ENCODE measurements at places on chromosomes 12 and 14.

DNA sequence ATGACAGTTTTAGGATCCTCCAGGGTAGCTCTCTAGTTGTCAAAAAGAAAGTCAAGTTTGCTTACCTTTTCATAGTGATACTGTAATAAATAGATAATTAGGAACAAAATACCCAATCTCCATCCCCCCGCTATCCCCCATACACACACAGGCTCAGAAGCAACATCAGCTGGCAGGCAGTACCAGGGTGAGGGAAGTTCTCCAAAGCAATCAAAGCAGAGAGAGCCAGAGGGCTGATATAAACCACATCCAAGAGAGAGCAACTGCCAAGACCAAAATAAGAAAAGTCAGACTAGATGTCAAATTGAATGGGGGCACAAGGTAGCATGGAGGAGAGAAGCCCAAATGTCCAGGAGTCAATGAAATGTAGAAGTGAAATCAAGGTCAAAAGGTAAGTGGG is 80.2 kb upstream of the PTPRR start:
- DNase-seq = no peak

DNA sequence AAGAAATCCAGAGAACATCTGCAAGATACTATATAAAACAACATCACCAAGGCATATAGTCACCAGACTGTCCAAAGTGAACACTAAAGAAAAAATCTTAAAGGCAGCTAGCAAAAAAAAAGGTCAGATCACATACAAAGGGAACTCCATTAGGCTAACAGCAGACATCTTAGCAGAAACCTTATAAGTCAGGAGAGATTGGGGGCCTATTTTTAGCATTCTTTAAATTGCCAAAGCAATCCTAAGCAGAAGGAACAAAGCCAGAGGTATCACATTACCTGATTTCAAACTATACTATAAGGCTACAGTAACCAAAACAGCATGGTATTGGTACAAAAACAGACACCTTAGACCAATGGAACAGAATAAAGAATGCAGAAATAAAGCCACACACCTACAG is 92.5 kb downstream of the IPO8 start:
- no peak for DNase-seq

- no peak for DNase-seq
These were observed 197.8 kb upstream of the PRKD1 start for GRCh38 chr14:30125322-30125979.

GRCh38 chr12:128662101-128662500 is 161.7 kb downstream of the SLC15A4 start:
- no peak for DNase-seq

- DNase-seq = no peak
These were observed 117.7 kb upstream of the C14orf180 start for GRCh38 chr14:104461676-104462449.

- DNase-seq = no peak
These were observed 17.2 kb upstream of the ELK3 start for GRCh38 chr12:96177013-96177412.

GRCh38 chr12:124013073-124013472 is 40.1 kb downstream of the ZNF664 start:
- DNase-seq = no peak

- no peak for DNase-seq
These were observed 47.9 kb upstream of the PLEKHG6 start for GRCh38 chr12:6262623-6263022.

GRCh38 chr14:91872517-91873470 is 5.5 kb upstream of the TC2N start:
- DNase-seq = no peak

DNA sequence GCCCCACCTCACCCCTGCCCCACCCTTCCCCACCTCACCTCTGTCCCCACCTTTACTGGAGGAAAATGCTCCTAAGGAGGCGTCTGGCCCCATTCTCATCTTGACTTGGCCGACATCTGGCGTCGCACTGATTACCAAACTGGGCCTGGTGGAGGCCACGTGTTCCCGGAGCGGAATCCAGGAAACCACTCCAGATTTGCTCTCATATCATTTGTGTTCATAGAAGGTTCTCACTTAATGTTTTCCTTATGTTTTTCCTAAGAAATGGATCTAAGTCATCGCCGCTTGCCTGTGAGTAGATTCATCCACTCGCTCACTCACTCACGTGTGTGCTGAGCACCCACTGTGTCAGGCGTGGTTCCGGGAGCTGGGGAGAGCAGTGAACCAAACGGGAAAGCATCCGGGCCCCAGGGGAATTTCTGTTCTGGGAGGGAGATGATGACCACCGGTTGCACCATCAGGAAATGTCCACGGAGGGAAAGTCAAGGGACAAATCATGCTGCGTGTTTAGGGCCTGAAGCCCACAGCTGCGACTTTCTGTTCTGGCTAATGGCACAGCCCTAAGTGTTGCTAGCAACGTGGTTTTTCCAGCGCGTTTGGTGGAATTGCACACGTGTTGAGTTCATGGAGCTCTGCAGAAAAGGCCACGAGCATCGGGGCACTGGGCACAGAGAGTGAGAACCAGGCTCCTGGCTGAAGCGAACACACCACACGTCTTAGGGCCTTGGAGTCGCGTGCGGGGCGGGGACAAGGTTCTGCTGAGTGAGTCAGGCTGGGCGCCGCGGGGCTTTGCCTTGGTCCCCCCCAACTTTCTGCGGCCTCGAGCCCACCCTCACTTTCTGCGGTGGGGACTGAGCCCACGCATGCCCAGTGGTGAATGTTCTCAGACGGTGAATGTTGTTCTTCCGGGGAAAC is 57.7 kb downstream of the ADGRD1 start:
- DNase-seq = no peak

GRCh38 chr12:66693901-66694513 is 15.1 kb upstream of the GRIP1 start:
- DNase-seq = no peak

GRCh38 chr14:32383364-32384009 is 54.4 kb downstream of the AKAP6 start:
- no peak for DNase-seq

DNA sequence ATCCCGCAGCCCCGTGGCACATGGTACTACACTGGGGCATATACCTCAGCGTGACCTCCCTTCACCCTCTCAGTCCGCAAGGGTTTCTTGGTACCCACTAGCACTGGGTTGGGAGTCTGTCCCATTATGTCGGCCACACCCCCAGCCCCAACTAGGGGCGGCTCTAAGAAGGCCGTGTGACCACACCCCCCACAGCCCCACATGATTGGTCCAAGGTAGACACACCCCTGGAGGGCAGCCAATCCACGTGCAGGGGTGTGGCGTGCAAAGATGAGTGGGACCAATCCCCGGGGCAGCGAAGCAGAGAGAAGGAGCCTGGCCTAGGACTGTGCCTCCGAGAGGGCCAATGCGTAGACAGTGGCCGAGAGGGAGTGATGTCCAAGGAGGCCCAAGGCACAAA is 34.6 kb upstream of the BEGAIN start:
- DNase-seq = no peak

DNA sequence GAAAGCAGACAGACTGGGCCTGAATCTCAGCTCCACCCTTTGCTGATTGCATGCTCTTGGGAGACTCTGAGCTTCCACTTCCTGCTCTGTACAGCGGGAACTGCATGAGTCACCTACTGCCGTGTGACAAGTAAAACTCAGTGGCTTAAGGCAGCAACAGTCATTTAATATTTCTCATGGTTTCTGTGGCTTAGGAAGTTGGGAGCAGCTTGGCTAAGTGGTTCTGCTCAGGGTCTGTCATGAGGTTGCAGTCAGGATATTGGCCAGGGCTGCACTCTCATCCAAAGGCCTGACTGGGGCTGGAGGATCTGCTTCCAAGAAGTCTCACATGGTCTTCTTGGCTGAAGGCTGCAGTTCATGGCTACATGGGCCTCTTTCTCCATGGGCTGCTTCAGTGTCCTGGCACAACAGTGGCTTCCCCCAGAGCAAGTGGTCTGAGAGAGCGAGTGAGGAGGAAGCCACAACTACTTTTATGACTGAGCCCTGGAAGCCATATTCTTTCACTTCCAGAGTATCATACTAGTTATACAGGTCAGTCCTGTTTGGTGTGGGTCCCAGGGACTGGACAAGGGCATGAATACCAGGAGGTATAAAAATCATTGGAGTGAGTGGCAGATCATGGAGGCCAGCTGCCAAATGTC is 49.7 kb downstream of the FAM222A start:
- no peak for DNase-seq

GRCh38 chr14:24389226-24389848 is 9.5 kb upstream of the NYNRIN start:
- no peak for DNase-seq

DNA sequence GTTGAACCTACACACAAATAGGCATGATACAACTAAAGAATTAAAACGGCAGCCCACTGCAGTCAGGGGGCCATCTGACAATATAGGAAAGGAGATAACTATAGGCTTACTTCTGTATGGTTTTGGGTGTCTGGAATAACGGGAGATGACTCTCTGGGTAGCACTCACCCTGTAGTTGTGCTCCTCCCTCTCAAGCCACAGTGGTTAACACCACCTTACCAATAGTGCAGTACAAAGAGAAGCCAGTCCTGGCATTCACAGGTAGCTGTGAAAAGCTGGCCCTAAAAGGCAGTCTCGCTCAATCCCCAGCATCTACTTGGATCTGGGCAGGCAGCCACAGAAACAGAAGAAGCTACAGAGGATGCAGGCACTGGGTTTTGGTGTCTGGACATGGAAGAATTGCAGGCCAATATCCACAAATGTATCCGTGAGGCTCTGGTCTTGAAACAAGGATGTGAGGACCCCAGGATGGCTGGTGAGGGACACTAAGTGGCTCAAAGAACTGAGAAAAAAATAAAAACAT is 93.0 kb downstream of the DPF3 start:
- no peak for DNase-seq

GRCh38 chr14:85762526-85762925 is 232.6 kb downstream of the FLRT2 start:
- peak; percentile 40 for DNase-seq

- DNase-seq = no peak
These were observed 55.6 kb upstream of the OAS1 start for GRCh38 chr12:112851024-112851777.

- no peak for DNase-seq
These were observed 14.3 kb downstream of the EXOC3L4 start for GRCh38 chr14:103108749-103109207.

GRCh38 chr14:95815226-95815690 is 61.4 kb upstream of the TUNAR start:
- DNase-seq = no peak

DNA sequence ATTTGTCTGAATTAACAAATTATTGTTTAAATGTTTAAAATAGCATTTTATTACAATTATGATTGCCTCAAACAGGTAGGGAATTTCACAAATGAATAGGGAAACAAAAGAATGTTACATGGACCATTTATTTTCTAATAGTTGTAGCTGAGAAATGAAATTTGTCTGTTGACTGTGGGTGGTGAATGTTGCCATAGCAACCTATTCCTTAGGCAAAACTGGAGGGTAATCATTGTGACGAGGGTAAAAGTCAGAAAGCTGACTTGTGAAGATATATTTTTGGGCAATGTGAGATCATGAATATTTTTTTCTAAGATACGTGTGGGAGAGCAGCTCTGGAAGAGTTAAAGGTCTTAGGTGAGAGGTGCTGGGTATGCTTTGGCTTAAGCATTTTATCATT is 24.2 kb upstream of the CLEC14A start:
- DNase-seq = peak; percentile 91

DNA sequence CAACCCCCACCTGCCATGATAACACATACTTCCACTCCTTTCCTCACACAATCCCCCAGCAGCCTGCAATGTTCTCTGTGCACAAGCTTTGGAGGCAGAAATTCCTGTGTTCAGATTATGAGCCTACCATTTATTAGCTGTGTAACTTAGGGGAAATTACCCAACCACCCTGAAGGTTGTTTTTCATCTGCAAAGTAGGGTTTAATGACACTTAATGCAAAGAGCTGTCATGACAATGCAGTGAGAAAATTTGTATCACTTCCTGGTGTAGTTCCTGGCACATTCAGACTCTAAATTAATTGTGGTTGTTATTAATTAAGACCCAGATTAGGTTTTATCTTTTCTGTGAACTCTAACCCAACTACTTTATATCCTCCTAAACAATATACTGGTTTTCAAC is 122.4 kb upstream of the DYRK2 start:
- no peak for DNase-seq

GRCh38 chr14:55814064-55814463 is 234.1 kb downstream of the KTN1 start:
- no peak for DNase-seq

DNA sequence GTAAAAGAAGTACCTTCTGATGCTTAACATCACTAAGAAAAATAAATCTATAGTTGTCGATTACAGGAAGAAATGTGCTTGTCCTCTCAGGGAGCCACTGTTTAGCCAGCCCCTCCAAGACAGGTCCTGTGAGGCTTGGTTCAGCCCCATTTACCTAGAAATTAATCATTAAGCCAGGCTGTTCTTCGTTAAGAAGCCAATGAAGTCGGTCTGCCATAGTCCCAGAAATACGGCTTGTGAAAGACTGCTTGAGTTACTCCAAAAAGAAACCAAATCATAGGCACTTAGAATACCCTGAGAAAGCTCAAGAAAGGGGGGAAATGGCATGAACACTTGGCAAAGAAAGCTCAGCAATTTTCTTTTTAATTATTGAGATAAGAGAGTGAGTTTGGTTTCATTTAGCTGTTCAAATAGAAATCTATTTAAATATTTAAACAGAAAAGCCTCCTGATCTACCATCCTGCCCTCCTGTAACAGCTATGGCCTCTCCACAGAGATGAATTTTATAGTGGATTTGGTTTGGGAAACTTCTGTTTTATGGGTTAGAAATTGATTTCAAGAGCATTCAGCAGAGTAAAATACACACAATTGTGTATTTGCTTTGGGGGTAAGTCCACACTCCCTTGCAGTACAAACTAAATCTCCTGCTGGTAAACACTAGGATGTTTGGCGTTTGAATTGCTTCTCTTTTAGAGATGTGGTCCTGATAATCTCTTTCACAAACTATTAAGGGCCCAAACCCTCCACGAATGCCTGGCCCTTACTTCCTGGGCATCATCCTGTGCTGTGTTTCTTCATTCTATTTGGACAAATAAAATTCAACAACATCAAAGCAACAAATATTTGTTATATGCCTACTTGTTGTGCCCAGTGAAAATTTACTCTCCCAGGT is 234.4 kb downstream of the SEC23A start:
- no peak for DNase-seq

- DNase-seq = no peak
These were observed 38.4 kb downstream of the YEATS4 start for GRCh38 chr12:69397978-69398377.

DNA sequence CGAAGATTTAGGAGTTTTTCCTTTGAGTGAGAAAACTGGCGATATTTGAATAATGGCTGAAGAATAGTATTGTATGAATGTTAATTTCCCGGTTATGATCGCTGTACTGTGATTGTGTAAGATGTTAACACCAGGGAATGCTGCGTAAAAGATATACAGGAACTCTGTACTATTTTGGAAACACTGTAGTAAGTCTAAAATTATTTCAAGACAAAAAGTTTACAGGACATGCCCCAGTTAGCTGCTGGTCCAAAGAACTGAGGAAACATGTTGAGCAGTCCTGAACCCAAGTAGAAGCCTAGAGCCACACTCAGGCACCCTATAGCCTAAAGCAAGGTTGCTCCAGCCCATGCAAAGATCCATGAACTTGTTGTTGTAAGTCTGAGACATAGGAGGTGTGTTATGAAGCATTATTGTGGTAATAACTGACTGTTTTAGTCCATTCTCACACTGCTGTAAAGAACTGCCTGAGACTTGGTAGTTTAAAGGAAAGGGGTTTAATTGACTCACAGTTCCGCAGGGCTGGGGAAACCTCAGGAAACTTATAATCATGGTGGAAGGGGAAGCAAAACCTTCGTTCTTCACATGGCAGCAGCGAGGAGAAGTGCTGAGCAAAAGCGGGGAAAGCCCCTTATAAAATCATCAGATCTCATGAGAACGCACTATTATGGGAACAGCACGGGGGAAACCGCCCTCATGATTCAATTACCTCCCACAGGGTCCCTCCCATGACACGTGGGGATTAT is 99.8 kb upstream of the RESF1 start:
- DNase-seq = no peak

- DNase-seq = no peak
These were observed 23.2 kb upstream of the BMAL2 start for GRCh38 chr12:27309293-27309994.

Data from NCI-H1417 treated with DMSO at 0.1 percent for 48 hours (cell line).